ENCODE measurements at places on chromosomes 12 and 14.

DNA sequence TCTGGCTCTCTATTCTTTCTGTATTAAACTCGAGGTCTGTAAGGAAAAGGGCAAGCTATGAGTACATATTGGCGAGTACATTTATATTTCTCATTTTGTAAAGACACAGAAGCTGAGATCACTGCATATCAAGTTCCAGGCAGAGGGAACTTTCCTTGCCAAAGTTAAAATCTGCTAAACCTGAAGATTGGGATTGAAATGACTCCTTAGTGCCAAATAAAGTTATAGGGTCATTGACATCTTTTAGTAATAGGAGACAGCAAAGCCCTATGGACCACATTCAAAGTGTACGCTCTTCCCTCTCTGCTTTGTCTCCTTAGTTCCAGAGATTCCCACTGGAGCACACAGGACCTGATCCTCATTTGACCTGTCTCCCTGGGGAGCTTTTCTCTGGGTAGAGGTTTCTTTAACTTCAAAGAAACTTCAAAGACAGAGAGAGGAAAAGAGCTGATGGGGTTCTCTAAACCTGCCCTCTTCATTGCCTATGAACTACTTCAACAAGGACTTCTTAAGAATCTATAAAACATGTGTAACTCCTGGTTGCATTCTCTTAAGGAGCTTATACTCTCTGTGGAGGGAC, 42.6 kb upstream of the PTPRR start:
- no peak for DNase-seq

DNA sequence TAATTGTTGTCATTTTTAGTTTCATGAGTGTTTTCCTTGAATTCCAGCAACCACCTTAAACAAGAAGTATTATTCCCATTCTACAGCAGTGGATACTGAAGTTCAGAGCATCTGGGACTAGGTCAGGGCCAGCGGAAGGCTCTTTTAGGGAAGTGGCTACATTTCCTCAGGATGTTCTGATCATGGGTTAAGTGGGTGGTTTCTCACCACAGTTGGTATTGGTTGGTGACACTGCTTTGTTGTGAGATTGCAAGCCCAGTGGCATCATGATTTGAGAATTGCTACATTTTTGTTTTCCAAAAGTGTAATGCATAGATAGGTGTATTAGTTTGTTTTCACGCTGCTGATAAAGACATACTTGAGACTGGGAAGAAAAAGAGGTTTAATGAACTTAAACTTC, 47.1 kb downstream of the SYNE2 start:
- no peak for DNase-seq

- DNase-seq = no peak
Measured at GRCh38 chr14:54025661-54026060, 69.0 kb upstream of the BMP4 start.

- DNase-seq = no peak
Measured at GRCh38 chr14:76352639-76353281, 23.2 kb upstream of the ESRRB start.

DNA sequence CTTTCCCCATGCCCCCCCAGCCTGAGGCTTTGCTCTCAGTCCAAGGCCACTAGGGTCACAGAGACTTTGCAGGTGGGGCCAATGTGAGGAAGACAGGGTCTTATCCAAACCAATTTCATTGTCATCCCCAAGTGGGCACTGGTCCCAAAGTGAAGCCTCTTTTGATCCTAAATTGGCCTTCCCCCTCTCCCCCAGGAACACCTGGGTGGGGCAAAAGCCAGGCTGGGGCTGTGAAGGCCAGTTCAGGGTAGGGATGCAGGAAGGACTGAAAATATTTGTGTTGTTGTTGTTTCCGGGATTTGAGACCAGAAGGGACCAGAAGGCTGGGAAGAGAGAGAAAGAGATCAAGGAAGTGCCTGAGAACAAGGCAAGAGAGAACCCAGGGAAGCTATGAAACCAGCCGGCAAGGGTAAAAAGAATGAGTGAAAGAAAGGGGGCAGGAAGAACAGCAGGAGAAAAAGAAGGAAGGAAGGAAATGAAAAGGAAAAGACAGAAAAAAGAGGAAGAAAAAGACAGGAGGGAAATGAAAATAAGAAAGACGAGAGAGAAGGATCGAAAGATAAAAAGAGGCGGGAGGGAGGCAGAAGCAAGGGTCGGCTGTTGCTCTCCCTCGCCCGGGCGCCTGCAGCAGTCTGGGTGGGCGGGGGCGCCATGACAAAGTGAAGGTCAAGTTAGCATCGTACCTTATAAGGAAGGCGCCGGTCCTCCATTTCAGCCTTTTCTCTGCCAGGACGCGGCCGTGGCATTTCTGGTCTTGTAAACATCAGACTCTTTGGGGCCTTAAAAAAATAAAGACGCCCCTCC, 7.4 kb upstream of the HOXC11 start:
- no peak for DNase-seq

All from NCI-H1436 treated with DMSO at 0.1 percent for 48 hours (cell line).